KBM-7 (cell line): ENCODE measurements at places on chromosomes 3 and 15.

DNA sequence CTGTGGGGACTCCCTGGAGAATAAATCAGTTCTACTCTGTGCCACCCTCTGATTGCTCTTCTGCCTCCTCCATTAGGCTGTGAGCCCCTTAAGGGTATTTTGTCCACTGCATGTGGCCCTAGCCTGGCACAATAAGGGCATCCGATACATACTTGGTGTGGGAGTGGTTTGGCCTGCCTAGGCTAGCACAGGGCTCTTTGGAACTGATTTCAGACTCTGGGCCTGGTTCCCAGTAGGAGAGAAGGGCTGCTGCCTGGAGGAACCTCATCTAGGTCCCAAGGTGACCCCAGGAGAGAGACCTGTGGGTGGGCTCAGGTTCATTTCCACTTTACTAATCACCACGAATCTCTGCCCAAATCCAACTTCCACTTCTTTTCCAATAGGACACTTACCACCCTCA, 5.3 kb upstream of the CTDSPL start:
- DNase-seq, result no peak

DNA sequence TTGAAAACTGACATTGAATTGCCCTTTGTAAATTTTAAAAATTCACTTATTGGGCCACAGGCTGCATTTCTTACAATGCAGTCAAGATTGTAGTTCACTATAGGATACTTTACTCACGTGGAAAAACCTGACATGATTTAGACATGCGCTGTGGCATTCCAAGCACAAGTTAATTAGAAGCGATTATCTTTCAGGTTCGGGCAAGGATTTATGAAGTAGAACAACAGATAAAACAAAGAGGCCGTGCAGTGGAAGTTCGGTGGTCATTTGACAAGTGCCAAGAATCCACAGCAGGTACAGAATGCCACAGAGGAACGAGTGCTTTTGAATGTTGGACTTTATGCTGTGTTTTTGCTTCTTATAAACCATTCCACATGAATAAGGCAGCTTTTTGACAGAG, 37.8 kb downstream of the GPR171 start:
- no peak for DNase-seq

- no peak for DNase-seq
Observed at GRCh38 chr3:167967257-167968036, 128.3 kb downstream of the GOLIM4 start.

- DNase-seq, result no peak
Observed at GRCh38 chr3:56469141-56469540, 874 bp upstream of the ERC2 start.

- no peak for DNase-seq
Observed at GRCh38 chr15:43132830-43133429, 456 bp upstream of the TMEM62 start.

GRCh38 chr3:186315581-186316354, 46.3 kb downstream of the DGKG start:
- no peak for DNase-seq

DNA sequence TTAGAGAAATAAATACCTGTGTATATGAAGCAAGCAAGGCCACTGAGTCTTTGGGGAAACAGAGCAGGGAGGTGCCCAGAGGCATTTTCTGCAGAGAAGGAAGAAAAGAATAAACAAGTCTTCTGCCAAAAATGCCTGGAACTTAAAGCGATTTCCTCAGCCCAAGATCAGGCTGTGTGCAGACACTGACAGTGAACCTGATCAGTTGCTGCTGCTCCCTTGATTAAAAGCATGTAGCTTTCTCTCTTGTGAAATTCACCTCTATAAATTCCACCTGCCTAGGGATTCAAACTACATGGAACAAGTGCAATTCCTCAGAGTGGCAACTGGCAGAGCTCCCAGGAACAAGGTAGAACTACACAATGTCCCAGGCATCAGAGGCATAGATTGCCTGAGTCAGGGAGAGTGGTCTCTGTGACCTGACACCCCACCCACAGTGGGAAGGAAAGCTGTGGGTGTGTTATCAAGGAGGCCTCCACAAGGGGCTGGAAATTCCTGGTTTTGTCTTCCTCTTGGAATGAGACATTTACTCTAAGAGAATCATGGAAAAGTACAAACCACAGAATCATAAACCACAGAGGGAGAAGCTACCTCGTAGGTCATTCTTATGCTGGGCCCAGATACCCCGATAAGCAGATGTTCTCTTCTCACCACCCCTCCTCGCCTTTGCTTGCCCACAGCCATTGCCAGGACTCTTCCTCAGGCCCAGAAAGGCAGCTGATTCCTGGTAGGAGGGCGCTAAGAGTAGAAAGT, 1.8 kb upstream of the ZBTB38 start:
- DNase-seq, result no peak

- no peak for DNase-seq
Observed at GRCh38 chr15:58244536-58244935, 106.4 kb downstream of the AQP9 start.

GRCh38 chr3:72299321-72299802, 514.4 kb upstream of the PROK2 start:
- no peak for DNase-seq

DNA sequence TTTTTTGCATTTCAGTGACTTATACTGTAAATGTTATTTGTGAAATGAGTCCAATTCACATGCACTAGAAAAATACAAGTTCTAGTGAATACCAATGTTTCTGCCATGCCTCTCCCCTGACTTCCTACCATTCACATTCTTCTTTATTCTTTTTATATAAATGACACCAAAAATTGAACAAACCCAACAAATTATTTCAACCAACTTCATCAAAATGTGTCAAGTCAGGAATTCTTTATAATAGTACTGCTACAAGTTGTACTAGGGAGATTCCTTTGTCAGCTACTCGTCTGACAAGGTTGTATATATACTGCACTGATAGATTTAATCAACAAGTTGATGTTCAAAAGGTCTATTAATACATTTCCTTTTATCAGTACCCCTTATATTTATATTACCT, 3.0 kb downstream of the TBL1XR1 start:
- DNase-seq, result no peak

- no peak for DNase-seq
Observed at GRCh38 chr3:127044996-127045395, 62.1 kb downstream of the PLXNA1 start.

DNA sequence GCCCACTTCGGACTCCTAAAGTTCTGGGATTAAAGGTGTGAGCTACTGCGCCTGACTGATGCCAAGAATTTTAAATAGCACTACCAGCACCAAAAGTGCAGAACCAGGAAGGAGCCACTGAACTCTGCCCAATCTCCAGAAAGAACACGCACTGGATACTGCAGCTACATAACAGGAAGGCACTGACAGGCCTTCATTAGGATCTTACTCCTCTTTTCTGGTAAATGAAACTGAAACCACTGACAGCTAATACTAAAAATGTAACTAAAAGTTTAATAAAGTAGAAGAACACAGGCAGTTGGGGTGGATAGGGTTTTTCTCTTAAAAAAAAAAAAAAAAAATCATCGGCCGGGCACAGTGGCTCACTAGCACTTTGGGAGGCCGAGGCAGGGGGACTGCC, 74.1 kb upstream of the CHRM5 start:
- DNase-seq, result no peak
